GM12892 (cell line): ENCODE measurements at places on chromosomes 13 and 19.

DNA sequence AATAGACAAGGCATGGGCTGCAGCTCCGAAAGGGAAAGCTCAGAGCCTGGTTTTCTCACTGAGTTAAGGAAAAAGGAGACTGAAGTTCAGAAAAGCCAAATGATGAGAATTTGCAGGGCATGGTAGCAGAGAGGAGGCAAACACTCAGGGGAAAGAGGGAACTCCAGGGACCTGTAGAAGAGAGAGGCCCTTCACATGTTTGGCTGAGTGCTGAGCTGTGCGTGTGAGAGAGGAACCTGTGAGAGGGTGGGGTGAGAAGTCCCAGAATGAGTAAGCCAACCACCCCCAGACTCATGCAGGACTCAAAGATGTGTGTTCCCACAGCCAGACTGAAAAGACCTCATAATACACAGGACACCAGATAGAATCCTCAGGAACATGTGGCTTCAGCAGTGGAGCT, 2.8 kb upstream of the CRYL1 start:
- DNase-seq: no peak

DNA sequence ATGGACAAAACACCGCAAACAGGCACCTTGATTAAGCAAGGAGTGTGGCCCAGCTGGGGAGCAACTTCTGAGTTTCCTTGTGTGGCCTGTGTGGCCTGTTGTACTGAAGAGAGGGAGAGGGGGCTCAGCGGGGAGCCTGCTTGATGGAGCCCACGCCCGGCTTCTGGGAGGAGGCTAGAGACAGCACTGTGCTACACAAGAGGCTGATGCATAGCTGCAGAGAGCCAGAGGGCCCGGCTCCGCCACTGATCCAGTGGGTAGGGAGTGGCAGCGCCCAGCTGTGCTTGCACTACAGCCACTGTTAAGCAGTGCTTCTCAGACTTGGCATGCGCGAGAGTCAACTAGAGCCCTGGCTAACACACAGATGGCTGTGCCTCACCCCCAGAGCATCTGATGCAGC, 19.0 kb downstream of the LYL1 start:
- DNase-seq: no peak

DNA sequence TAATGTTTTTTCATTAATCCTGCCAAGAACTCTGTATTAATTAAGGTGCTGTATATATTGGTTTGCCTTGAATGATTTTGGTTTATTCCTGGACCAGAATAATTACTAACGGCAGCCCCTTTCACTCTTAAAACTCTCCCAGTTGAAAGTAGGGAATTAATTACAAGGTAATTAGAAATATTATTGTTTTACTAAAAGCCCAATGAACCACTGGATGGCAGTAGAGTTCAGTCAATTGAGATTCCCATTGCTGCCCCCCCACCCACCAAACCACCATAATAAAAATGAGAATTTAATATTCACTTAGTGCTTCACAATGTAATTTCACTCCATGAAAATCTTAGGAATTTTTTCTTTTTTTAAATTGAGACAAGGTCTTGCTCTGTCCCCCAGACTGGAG, 13.7 kb downstream of the WBP4 start:
- DNase-seq: no peak

- no peak for DNase-seq
These were observed 758 bp upstream of the ZNF888 start for GRCh38 chr19:52923778-52924593.

DNA sequence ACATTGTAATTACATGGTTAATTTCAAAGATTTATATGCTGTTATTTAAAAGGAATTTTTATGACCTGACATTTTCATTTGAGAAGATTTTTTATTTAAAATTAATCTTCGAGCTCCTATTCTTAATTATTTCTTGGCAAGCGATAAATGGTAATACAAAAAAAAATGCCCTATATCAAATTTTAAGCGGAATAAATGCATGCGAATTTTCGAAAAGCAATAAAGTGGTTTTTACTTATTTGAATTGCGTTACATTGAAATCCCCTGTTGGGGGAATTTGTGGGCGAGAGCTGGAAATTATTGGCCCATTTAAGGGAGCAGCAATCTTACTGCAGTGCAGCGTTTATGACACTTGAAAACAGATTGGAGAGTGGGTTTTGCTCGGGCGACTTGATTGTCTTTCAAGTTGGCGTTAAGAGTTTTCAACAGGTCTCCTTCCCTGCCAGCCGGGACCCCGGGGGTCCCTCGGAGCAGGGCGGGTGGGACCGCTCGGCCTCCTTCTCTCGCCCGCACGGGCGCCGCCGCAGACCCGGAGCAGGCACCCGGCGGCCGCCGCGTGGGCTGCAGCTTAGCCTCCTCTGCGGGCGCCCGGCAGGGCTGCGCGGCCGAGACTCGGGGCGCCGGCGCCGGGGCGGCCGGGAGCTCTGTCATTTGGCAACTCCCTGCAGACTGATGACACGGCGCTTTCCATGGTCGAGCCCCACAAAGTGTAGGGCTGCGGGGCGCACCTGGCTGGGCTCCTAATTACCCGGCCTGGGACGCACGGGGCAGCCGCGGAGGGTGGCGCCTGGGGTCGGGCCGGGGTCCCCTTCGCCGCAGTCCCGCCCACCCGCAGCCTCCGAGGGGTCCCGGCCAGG, 255.1 kb upstream of the SOX21 start:
- peak; percentile 23 for DNase-seq

- DNase-seq: no peak
These were observed 29.1 kb downstream of the PLEKHJ1 start for GRCh38 chr19:2207008-2207407.

DNA sequence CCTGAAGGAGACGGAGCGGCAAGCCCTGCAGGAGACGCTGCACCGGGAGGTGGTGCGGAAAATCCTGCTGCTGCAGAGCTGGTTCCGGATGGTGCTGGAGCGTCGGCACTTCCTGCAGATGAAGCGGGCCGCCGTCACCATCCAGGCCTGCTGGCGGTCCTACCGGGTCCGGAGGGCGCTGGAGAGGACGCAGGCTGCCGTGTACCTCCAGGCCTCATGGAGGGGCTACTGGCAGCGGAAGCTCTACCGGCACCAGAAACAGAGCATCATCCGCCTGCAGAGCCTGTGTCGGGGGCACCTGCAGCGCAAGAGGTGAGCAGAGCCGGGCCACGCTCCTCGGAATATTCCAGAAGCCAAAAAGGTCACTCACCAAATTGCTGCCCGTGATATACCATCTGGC, 22.4 kb upstream of the USE1 start:
- DNase-seq: no peak

- DNase-seq: no peak
These were observed 12.5 kb downstream of the ZNF714 start for GRCh38 chr19:21094347-21095025.

- DNase-seq: no peak
These were observed 71.6 kb upstream of the UBAC2 start for GRCh38 chr13:99129050-99129449.

DNA sequence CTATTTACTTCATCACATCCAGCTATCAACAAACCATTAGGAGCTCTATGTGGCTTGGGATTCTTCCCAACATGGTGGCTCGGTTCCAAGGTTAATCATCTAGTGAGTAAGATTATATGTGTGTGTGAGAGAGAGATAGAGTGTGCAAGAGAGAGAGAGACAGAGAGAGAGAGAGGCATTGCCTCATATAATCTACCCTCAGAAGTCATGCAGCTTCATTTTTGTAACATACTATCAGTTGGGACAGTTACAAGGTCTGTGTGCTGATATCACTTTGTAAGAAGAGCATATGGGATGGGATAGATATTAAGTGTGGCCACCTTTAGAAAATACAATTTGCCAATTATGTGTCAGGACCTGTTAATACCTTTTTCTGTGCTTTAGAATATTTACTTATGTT, 104.1 kb downstream of the NDFIP2 start:
- no peak for DNase-seq
